Dorsolateral prefrontal cortex (tissue), 122 donors: ENCODE measurements at places on chromosomes 12 and 14. TPM values are rescaled to one million over a fixed set of nuclear protein-coding genes. Genes with fewer than 3 reads are reported as not detected.

DNA sequence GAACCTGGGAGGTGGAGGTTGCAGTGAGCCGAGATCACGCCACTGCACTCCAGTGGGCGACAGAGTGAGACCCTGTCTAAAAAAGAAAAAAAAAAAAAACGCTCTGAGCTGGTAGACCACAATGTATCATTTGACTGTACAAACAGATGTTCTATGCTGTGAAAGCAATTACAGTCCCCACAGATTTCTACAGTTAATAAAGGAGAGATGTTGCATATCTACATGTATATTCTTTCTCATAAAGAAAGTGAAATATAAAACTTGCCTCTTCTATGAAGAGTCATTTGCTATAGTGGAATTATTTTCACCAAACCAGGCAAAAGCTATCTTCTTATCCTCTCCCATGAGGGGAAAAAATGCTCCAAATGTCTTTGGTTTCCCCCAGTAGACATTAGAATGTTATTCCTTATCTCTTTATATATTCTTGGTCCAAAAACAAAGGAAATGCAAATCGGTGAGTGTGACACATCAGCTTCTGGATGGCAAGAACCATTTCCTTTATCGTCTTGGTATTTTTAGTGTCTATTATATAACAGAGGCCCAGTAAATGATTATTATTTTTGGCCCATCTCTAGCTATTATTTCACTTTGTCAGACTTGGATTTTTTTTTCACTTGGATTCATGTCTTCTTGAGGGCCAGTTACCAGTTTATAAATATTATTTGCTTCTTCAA is 230.4 kb downstream of the SSPN start:
- DNase-seq = no peak

TSPAN19 gene
- total RNA-seq = 2.4 TPM

DNA sequence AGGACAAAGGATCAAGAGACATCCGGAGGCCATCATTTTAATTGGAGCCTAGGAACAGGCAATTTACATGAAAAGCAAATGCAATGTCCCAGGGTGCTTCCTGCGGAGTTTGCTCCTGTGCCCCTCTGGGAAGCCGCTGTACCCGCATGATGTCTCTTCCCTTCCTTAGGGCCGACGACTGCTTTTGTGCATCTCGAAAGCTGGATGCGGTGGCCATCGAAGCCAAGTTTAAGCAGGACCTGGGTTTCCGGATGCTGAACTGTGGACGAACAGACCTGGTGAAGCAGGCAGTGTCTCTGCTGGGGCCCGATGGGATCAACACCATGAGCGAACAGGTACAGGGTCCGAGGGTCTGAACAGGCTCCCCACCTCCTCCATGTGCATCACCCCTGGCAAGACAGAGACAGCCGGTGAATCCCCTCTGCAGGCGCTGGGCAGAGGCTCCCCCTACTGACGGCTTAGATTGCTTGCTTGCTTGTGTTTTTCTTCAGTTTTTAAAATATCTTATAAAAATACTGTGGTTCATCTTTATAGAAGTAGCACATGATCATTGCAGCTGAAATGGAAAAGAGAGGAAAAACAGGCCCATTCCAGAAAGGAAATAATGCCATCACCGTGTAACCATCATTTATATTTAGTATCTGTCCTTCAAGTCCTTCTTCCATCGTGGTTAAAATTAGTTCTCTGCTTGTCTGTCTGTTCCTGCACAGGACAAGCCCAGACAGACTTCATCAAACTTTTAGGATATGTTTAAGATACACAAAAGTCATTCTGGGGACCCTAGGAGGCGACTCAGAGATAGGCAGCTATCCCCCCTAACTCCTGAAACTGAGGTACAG is 75.4 kb upstream of the PWP1 start:
- peak; percentile 41 for DNase-seq

GRCh38 chr14:24434676-24435075 is 4.9 kb downstream of the KHNYN start:
- DNase-seq = no peak
